ENCODE measurements at places on chromosomes 1 and 21. TPM values are rescaled to one million over a fixed set of nuclear protein-coding genes. Genes with fewer than 3 reads are reported as not detected.
A peak's percentile ranks its signal among the peaks of the same experiment; 100 is the strongest.

DNA sequence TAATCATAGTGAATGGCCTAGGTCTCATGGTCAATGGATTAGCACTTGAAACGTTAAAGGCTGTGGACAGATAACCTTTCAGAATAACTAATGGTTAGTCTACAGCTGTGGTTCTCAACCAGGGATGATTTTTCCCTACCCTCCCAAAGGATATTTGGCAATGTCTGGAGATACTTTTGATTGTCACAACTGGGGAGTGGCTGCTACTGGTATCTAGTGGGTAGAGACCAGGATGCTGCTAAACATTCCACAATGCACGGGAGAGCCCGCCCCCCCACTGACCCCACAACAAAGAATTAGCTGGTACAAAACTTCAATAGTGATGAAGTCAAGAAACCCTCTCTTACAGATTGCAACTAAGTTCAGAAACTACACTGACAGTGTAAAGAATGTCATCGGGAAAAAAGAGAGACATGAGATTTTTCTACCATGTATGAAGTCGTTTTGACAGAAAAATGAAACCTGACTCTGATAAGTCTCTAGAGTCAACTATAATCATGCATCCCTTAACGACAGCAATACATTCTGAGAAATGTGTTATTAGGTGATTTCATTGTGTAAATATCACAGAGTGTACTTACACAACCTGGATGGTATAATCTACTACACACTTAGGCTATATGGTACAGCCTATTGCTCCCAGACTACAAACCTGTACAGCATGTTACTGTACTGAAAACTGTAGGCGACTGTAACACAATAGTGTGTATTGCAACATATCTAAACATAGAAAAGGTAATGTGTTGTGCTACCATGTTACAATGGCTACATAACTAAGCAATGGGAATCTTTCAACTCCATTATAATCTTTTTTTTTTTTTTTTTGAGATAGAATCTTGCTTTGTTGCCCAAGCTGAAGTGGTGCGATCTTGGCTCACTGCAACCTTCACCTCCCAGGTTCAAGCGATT, 49.7 kb upstream of the PRDX6 start:
- DNase-seq, result no peak

DNA sequence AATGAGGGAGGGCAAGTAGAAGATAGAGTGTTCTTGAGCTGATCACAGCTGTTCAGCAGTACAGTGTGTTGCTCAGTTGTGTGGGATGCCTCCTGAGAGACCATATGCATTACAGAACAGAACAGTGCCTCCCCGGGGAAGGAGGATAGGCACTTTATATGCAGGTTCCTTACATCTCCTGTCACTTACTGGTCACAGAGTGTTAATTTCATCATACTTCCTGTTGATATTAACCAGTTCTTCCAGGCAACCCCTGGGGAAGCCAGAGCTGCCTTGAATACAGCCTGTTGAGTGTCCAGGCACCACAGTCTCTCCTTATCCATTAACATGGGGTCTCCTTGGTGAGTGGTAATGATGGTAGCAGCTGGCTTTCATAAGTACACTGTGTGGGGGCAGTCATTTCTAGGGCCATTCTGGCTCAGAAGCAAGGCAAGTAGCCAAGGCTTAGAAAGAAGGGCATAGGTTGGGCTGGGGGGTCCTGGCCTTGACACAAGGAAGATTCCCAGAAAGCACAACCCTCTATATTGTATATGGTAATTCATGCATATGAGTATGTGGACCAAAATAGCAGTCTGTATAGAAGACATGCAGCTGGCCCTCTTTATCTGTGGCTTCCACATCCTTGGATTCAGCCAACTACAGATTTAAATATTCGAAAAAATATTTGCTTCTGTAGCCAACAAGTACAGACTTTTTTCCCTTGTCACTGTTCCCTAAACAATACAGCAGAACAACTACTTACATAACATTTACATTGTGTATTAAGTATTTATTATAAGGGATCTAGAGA, 142.4 kb downstream of the ZP4 start:
- no peak for DNase-seq

Gene THEM4
- 14.3 TPM for total RNA-seq

Gene GPA33
- total RNA-seq, result 1.9 TPM

Gene EPHA2
- 15.9 TPM for total RNA-seq

GRCh38 chr1:167648252-167648849, 18.3 kb downstream of the RCSD1 start:
- peak; percentile 40 for DNase-seq

DNA sequence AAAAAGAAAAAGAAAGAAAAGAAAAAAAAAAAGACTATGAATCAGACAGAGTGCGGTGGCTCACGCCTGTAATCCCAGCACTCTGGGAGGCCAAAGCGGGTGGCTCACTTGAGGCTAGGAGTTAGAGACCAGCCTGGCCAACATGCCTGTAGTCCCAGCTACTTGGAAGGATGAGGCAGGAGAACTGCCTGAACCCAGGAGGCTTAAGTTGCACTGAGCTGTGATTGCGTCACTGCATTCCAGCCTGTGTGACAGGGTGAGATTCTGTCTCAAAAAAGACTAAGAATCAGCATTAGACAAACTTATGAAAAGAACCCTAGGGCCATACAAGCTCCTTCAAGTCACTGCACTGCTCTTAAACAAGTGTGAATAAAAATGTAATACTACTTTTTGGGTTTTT, 16.9 kb downstream of the PSMB4 start:
- no peak for DNase-seq

- DNase-seq, result no peak
Measured at GRCh38 chr1:156006666-156007376, 13.9 kb downstream of the SSR2 start.

Gene PRKACB
- total RNA-seq, result 51.0 TPM

Measured in heart left ventricle (tissue), 16 donors.